Activated naive CD8-positive, alpha-beta T cell treated with anti-CD3 and anti-CD28 coated beads, Interleukin-2, amount 50 U/mL, for 24 hours (primary cell): ENCODE measurements at places on chromosomes 3 and 15.
A peak's percentile ranks its signal among the peaks of the same experiment; 100 is the strongest.

DNA sequence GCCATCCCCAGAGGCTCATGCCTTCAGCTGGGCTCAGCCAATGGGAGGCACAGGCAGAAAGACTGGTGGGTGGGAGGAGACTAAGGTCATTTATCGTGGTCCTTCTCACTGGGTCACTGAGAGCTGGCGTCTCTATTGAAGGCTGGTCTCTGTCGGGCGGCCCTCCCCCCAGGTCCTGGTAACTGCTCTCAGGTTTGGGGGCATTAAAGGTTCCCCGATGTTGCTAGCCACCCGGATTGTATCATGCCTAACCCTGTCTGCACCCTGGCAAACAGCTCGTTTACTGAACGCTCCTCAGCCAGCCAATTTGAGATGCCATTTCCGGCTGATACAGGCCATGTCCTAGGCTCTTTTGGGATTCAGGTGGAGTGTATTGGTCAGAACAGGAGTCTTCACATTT lies 10.5 kb downstream of the SELENOS start:
- no peak for DNase-seq

GRCh38 chr15:68340726-68341671 lies 63.5 kb downstream of the FEM1B start:
- DNase-seq: no peak

DNA sequence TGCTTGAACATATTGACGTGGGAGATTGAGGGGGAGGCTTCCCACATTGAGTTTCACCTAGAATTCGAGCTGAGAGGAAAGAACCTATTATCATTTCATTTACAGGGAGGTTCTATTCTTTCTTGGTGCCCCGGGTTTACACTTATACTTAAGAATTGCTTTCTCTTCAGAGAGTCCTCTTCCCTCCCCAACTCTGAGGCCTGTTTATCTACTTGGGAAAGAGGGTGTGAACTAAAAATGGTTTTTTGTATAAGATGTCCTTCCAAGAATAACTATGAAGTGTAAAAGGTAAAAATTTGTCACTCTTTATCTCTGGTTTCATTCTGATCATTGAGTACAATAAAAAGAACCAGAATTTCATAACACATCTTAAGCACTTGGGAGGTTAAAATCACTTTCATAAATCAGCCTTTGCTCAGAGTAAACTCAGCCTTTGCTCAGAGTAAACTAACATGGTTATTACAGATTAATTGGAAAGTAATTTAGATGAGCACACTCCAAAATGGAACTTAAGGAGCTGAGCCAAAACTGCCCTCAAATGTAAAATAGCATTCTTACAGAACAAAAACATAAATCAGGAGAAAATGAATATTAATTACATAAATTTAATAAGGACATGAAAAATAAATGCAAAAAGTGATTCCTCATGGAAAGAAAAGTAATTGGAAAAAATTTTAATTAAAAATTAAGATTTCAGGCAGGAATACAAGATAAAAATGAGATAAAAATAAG lies 75.2 kb downstream of the GADL1 start:
- no peak for DNase-seq

GRCh38 chr15:56894601-56895000 lies 23.8 kb upstream of the TCF12 start:
- DNase-seq: no peak

DNA sequence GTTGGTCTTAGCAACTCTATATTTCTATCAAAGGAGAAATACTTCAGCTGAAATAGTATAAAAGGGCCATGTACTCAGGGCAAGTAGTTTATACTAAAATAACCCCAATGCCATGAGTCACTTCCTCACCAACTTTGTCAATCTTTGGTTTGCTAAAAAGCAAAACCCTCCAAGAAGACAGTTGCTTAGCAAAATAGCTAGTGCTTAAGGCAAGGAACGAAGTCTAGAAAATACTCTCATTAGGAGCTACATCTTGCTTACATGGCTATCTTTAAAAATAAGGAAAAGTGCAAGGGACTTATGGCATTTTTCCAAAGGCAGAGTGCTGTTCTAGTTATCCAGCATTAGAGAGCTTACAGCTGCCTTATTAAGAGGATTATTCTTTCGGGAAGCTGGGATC lies 28.4 kb downstream of the P3H2 start:
- DNase-seq: no peak

DNA sequence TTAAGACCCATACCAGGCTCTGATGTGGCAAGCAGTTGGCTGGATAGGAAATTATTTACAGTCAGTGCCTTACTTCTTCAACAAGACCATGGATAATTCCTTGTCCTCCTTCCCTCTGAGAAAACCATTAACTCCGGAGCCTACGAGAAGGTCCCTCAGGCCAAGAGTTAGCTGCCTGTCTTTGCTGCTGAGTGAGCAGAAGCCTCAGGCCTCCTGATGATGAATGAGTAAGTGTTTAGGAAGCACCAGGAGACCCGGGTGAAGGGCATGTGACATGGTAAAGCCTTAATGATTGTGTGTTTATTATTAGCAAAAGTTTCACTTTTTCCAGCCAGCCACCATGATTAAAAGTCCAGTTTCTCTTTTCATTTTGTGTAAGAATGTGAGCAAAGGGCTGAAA lies 174.9 kb upstream of the TOPAZ1 start:
- no peak for DNase-seq

GRCh38 chr3:194773216-194773615 lies 87.5 kb downstream of the FAM43A start:
- no peak for DNase-seq

DNA sequence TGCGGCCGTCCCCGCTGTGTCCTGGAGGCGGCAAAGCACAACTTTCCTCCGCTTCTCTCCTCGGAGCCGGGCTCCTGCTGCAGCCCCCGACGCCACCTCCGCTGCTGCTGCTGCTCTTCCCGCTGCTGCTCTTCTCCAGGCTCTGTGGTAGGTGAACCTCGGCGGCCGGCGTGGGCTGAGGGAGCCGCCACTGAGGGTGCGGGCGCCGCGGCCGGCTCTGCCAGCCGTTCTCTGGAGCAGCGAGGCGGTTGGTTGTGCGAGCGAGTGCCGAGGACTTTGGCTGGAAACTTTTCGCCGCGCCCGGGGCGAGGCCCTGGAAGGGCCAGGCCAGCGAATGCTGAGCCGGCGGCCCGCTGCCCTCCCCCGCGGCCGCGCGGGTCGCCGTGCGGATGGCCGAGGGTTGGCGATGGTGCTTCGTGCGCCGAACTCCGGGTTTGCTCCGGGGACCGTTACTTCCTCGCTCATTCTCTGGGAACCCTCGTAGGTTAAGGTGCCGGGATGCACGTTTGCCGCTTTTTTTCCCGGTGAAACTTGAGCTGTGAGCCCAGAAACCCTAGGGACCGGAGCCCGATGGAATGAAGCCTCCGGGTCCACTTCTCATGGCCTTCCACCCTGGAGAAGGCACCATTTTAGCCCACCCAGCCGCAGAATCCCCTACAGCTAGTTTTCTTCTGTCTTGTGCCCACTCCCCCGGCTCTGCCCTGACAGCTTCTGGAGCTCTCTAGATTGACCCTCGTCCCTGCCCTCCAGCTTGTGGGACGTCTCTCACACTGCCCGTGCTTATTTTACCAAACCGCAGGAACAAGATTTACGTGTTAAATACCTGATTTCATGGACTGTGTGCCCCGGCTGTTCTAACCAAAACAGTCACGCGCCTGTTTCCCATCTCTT lies 660 bp downstream of the NECTIN3 start:
- peak; percentile 26 for DNase-seq

GRCh38 chr3:36211652-36211999 lies 168.7 kb upstream of the STAC start:
- DNase-seq: no peak

- peak; percentile 46 for DNase-seq
These were observed 380 bp upstream of the ALS2CL start for GRCh38 chr3:46693892-46694226.

- no peak for DNase-seq
These were observed 29.6 kb downstream of the CHRD start for GRCh38 chr3:184409331-184409926.

DNA sequence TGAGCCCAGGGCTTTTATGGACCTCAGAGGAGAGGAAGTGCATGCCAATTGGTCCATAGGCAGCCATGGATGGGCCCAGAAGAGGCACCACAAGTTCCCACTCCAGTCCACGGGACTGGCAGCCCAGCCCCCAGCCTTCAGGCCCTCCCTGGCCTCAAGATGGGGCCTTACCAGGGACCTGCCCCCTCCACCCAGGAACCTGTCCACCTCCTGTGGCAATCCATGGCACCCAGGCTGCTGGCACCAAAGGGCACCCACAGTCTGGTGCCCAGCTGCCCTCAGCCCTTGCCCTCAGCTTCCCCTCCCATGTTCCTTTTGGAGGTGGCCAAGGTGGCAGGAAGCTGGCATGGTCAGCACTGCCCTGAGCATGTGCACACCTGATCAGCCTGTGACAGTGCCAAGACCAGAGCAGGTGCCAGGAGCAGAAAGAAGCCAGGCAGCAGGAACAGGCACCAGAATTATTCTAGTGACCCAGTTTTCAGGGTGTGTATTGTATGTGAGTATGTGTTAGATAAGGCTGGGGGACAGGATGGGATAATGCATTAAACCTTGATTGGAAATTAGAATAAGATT lies 415.0 kb downstream of the NTRK3 start:
- no peak for DNase-seq

DNA sequence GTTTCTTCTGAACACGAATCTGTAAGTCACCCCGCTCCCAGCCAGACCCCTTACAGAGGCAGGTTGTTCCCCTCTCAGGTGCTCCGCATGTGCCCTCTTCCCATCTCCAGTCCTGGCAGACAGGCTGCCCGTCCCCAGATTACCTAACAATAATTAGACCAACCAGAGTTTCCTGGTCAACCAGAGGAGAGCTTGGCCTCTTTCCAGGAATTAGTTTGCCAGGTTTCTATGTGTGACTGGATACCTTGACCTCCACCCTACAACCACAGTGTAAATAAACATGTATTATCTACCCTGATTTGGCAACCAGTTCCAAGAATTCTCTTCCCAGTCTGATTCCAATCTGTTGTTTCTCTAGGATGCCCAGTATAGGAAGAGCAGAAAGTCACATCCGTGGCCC lies 178.0 kb upstream of the UMPS start:
- DNase-seq: no peak

- DNase-seq: no peak
These were observed 283.5 kb upstream of the ROPN1 start for GRCh38 chr3:124275412-124275811.

DNA sequence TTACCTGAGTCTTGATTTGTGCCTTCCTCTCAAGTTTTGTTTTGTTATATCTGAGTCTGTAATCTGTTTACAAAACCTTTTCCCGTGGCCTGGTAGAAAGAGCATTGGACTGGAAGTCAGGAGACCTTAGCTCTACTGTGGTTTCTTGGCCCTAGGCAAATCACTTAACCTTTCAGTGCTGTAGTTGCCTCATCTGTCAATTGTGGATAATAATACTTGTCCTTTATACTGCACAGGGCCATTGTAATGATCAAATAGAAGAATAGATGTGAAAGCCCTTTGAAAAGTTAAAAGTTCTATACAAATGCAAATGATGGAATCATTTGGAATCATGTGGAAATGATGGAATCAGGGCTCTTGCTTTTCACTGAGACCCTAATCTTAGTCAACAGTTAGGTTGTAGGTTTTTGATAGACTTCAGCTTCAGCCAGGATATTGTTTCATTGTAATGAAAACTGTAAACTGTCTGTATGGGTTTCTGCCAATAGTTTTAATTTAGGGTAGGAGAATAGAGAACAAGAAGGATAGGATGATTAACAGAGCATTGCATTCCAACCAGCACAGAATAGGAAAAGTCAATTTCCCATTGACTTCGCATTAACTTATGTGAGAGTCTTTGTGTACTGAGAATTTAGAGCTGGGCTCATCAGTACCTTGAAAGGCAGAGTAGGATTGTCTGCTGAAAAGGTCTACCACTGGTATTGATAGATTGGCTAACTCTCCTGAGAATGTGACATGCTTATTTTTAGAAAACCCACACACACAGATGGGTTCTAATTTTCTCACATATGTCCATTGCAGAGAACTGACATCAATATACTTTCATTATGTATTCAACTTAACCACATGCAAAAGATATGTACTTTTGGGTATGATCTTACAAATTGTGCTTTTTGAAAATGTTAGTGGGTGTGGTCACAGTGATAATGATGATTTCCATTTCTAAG lies 21.8 kb downstream of the MAP2K5 start:
- no peak for DNase-seq

GRCh38 chr3:179286331-179286730 lies 35.4 kb upstream of the KCNMB3 start:
- DNase-seq: no peak

DNA sequence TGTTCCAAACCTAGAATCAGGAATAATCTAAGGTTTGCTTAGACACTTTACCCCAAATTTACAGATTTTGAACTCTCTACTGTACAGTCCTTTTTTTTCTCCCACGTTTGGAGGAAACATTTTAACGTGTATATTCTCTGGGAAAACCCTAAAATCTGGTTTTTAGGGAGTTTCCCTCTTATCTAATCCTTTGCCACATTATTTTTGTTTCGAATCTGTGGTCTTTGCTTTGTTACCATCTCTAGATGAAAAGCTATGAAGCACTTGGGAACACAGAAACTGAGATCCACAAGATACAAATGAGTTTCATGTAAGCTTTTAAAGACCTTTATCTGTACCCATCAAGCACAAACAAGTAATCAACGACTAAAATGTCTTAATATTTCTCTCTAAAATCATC lies 41.3 kb downstream of the PLD1 start:
- no peak for DNase-seq

DNA sequence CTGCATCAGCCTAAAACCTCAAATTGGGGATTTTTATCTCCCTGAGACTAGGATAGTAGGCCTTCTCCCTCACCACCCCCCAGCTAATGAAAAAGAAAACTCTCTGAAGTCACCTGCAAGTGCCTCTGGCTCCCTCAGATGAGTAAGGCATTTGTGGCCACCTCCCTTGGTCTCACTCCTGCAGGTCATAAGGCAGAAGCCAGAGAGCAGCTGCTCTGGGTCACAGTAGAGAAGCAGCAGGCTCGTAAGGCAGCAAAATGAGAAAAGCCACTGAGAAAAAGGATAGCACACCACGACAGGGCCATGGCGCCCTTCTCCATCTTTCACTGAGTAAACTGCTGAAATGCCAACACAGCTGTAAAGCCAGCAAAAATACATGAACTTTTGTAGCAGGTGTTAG lies 296.7 kb upstream of the DPH6 start:
- no peak for DNase-seq

DNA sequence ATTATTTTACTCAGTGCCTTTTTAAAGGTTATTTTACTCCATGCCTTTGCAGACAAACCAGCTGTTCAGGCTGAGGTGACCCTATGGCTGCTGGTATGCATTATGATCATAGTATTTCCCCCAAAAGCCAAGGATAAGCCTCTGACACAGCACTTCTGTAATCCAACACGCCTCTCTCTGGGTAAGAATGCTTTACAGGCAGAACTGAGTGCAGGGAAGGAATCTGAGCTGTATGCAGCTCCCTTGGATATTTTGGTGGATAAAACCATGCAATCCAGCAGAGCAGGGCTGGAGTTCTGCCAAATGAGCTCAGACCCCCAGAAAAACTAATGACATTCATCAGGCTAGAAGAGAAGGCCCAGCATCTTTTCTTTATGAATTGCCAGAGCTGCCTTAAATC lies 11.7 kb upstream of the MAP1A start:
- DNase-seq: no peak

GRCh38 chr3:59161048-59161447 lies 111.2 kb upstream of the CFAP20DC start:
- no peak for DNase-seq
